ENCODE measurements at places on chromosomes 2 and 18.

- no peak for DNase-seq
Observed at GRCh38 chr2:44927985-44928482, 13.5 kb upstream of the SIX3 start.

DNA sequence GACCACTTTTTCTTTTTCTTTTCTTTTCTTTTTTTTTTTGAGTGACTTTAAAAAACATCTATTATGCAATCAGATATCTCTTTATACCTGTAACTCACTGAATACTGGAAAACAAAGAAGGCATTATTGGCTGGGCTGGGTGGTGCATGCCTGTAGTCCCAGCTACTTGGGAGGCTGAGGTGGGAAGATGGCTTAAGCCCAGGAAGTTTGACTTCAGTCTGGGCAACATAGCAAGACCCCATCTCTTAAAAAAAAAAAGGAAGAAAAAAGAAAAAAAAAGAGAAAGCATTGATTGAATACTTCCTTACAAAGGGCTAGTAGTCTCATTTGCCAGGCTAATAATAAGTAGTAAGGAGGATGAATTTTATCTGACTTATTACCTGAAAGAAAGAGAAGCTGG is 2.7 kb upstream of the MTCL1 start:
- no peak for DNase-seq

DNA sequence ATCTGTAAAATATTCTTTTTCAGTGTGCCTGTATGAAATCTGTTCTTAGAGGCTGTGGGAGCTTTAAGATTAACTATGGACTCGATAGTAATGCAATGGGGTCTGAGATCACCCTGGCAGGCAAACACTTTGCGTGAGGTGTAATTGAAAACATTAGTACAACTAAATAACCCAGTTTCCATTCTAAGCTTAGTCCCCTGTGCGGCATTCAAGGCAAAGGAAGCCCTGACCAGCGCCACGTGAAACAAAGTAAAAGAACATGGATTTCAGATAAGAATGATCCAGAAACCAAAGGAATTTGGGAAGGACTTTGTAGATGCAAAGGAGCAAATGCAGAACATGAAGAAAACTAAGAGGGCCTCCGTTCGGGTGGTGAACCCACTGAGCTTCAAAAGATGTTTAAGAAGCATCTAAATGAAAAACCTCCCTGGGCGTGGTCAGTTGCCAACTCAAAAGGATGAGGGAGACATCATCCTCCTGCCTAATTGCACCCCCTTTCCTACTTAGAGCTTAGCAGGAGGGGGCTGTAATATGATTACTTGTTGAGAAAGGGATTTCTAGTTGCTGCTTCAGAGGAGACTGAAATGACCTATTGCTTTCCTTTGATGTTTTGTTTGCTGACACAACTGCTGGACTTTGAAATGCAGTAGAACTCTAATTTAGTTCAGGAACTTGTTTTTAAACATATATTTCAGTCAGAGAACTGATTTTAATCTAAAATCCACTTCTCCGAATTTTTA is 7.9 kb upstream of the CETN1 start:
- peak; percentile 55 for DNase-seq

DNA sequence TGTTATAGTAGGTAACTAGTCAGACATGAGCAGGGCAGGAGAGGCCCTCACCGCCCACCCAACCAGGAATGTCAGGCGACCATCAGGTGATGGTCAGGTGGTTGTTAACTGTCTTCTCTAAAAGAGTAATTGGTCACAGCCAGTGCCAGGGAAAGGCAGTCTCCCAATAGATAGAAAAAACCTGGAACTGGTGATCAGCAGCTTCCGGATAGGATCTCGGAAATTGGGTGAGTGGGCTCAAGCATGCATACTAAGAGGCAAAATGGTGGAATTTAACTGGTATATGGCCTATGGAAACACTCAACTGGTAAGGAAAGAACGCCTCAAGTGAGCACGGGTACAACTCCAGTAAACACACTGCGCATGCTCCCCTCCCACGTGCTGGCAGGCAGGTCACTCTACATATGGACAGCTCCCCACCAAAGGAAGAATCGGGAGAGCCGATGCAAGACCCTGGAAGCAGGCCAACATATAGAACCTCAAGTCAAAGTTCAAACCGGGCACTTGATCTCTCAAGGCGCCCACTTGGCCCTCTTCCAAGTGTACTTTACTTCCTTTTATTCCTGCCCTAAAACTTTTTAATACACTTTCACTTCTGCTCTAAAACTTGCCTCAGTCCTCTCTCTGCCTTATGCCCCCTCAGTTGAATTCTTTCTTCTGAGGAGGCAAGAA is 43.5 kb upstream of the TMEM131 start:
- DNase-seq: peak; percentile 44

DNA sequence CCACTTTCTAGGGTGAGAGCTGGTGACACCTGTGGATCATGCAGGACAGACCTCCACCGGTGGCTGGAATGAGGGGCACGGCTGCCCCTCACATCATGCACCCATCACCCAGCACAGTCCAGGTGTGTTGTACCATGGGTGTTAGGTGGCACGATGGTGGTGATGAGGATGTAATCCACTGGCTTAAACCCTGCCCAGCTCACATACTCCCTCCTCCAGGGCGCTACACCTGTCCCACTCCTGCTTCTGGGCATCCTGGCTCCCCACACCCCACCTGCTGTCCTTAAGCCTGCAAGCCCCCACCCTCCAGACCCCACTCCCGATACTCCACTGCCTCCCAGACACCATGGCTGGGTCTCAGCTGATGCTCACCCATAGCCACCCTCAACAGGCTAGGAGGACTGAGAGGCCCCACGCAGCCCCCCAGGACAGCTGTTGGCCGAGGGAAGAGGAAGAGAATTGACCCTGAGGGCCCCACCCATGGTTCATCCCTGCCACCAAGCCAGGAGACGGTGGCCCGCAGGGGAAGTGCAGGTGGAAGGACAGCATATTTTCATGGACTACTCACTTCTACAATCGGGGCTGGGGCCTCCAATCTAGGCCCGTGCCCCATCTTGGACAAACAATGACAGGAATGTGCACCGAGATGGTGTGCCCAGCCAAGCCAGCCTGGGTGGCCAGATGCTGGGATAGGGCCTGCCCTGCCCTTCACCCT is 34.3 kb downstream of the MAL start:
- DNase-seq: no peak

DNA sequence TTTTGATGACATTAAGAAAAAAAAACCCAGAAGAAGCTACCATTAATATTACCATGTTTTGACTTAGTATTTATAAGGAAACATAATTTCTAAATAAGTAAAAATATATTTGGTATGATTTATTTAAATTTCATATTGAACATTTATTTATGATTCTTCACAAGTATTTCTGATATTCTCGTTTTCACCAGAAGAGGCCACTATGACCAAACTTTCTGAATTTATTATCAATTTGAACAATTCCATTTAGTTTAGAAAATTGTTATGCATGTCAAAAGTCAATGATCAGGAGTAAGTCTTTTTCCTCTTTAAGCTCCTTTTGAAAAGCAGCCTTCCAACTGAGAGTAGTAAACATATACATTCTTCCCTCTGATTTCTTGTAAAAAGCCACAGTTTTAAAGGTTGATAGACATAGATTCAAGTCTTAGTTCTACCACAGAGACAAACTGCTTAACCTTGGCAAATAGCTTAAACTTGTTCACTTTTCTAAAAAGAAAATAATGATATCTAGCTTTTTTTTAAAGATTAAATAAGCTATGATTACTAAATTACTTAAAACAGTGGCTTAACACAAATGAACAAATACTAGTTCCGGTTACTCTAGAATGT is 329.9 kb downstream of the TRIB2 start:
- peak; percentile 34 for DNase-seq

- no peak for DNase-seq
Observed at GRCh38 chr2:232873292-232873908, 3.3 kb downstream of the SNORC start.

Data from muscle of leg (tissue), 16 donors.